D341Med (cell line): ENCODE measurements at places on chromosomes 6 and 20.

- DNase-seq, result no peak
Observed at GRCh38 chr6:2752477-2753109, 1.9 kb upstream of the MYLK4 start.

- DNase-seq, result no peak
Observed at GRCh38 chr20:5177071-5177470, 50.3 kb downstream of the CDS2 start.

- DNase-seq, result no peak
Observed at GRCh38 chr6:31351033-31351380, 6.0 kb downstream of the HLA-B start.

- DNase-seq, result no peak
Observed at GRCh38 chr6:77074037-77074713, 389.1 kb downstream of the HTR1B start.

- DNase-seq, result no peak
Observed at GRCh38 chr20:10374036-10374435, 60.0 kb downstream of the MKKS start.

GRCh38 chr6:39923861-39924260 is 10.4 kb downstream of the MOCS1 start:
- no peak for DNase-seq

DNA sequence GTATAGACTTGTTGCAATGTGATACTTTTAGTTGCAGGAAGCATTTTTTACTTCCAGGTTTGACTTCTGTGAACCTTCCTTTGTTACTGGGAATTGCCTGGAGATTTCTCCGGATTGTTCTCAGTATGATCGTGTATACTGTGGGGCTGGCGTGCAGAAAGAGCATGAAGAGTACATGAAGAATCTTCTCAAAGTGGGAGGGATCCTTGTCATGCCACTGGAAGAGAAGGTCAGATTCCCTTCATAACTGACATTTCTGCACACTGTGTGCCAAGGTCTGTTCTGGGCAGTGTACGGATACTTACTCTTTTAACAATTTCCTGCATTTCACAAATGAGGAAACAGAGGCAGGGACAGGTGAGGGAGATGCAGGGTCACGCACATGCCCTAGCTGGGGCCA is 9.7 kb downstream of the PCMTD2 start:
- no peak for DNase-seq

GRCh38 chr6:33139596-33140206 is 52.6 kb downstream of the COL11A2 start:
- no peak for DNase-seq

GRCh38 chr20:59402681-59403080 is 102.3 kb downstream of the EDN3 start:
- no peak for DNase-seq

GRCh38 chr6:151175662-151176445 is 63.9 kb upstream of the AKAP12 start:
- no peak for DNase-seq

DNA sequence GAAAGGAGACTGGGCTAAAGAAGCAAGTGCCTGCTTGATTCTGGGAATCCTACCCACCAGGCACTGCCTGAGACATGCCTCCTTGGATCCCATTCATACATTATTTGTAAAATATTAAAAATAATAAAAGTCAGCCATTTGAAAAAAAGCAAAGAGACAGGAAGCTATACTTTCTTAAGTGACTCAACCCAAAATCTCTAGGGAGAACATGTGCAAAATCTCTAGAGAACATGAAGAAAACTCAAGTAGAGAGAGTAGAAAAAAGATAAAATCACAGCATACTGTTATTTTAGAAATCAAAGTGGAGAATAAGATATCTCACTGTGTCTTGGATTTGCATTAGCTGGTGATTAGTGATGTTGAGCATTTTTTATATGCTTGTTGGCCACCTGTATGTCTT is 197.2 kb upstream of the GGTLC1 start:
- no peak for DNase-seq

GRCh38 chr6:170185175-170185978 is 105.5 kb downstream of the DLL1 start:
- DNase-seq, result peak; percentile 20

GRCh38 chr6:39004801-39005200 is 43.8 kb upstream of the GLP1R start:
- no peak for DNase-seq

GRCh38 chr6:15145821-15146220 is 100.0 kb upstream of the JARID2 start:
- DNase-seq, result no peak

- DNase-seq, result no peak
Observed at GRCh38 chr6:108203189-108204112, 37.6 kb downstream of the NR2E1 start.

GRCh38 chr6:46023216-46023915 is 7.7 kb upstream of the CLIC5 start:
- DNase-seq, result no peak

DNA sequence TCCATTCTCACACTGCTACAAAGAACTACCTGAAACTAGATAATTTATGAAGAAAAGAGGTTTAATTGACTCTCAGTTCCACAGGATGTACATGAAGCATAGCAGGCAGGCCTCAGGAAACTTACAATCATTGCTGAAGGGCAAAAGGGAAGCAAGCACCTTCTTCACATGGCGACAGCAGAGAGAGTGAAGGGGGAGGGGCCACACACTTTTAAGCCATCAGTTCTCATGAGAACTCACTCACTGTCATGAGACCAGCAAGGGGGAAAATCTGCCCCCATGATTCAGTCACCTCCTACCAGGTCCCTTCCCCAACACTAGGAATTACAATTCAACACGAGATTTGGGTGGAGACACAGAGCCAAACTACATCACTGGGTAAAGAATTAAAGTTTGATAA is 12.5 kb upstream of the ENPP1 start:
- DNase-seq, result no peak

DNA sequence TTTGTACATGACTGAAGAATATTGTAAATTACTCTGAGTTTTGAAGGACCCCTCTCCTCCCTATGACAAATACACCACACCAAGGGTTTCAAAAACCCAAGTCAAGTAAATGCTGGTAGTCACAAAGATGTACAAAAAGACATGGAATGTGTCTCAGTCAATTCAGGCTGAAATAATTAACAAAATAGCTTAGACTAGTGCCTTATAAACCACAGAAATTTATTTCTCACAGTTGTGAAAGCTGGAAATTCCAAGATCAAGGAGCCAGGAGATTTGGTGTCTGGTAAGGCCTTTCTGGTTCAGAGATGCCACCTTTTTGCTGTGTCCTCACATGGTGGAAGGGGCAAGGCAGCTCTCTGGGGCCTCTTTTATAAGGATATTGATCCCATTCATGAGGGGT is 202.3 kb upstream of the RIN2 start:
- DNase-seq, result no peak

GRCh38 chr6:138026342-138026741 is 80.9 kb downstream of the PERP start:
- DNase-seq, result no peak

DNA sequence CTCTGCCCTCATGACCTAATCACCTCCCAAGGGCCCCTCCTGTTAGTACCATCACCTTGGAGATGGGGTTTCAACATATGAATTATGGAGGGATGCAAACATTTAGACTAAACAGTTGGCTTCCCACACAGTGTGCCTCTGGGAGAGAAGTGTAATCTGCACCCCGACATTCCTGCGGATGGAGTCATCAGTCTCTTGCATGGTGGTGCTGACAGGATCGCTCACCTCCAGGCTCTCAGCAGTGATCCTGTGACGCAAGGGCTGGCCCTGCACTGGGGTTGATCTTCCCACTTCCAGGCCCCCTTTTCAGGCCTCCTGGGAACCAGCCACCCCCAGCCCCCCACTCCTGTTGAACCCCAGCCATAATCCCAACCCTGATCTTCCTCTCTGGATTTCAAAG is 16.0 kb upstream of the PI16 start:
- DNase-seq, result no peak

DNA sequence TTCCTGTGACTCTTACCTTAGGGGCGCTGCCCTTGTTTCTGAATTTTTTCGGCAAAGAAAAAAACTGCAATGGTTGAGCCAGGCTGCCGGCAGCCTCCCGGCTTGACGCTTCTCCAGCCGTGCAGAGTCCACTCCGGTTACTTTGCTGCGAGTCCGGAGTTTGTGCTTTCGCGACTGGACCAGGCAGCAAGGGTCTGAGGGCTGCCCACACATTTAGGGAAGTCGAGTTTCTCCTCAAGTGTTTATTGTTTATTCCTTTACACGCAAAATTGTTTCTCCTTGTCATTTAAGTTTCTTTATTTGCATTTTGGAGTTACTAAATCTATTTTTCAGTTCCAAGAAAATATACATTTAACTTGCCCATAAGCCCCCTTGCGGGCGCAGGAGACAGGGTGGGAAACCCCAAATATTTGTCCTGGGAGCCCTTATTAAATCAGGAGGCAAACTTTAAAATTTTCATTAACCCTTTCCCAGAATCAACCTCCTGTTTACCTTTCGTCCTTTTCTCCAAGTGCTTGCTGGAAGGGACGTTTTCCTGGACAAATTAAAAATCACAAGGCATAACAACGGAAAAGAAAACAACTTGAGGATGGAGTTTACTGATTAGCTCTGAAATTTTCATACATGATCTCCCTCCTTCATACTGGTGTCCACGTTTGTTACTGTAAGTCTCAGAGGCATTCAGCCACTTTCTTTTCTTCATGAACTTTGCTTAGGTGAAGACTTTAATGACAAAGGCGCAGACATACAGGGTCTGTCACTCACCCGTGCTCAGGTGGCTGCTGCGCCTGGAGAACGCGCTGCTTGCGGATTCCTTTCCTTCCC is 1.7 kb upstream of the PDE10A start:
- no peak for DNase-seq

DNA sequence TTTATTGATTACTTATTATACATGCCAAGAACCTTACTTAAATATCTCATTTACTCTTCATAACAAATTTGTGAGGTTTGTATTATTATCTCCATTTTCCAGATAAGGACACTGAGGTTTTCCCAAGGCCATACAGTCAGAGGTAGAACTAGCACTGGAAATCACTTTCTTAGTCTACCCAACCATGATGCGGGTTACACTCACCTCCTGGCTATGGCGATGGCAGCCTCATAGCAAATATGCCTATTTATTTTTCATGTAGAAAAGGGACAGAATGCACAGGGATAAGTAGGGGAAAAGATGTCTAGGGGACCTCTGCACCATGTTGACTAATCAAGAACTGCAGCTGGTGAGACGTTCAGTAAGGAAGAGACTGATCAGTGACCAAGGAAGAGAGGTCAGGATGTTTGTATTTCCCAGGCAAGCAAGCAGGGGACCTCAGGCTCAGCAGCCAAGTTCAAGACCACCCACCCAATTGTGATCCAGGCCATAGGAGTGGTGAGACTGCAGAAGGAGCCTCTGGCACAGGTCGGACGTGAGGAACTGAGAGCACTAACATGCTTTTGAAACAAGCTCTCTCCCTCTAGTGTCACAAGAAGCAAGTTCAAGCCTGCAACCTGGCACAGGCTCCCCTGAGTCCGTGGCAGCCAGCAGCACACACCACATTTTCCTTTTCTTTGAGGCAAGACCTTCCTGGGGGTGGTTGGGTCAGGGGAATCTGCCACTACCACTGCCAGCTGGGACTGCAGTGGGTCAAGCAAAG is 97.8 kb downstream of the GMPR start:
- no peak for DNase-seq
